ENCODE measurements at places on chromosomes 13 and 19.
A peak's percentile ranks its signal among the peaks of the same experiment; 100 is the strongest.

GRCh38 chr13:89458456-89458855 lies 1787.3 kb downstream of the SLITRK5 start:
- no peak for DNase-seq

GRCh38 chr13:99191900-99192399 lies 8.7 kb upstream of the UBAC2 start:
- no peak for DNase-seq

- DNase-seq, result peak; percentile 45
These were observed 1.4 kb downstream of the EVI5L start for GRCh38 chr19:7831452-7831851.

DNA sequence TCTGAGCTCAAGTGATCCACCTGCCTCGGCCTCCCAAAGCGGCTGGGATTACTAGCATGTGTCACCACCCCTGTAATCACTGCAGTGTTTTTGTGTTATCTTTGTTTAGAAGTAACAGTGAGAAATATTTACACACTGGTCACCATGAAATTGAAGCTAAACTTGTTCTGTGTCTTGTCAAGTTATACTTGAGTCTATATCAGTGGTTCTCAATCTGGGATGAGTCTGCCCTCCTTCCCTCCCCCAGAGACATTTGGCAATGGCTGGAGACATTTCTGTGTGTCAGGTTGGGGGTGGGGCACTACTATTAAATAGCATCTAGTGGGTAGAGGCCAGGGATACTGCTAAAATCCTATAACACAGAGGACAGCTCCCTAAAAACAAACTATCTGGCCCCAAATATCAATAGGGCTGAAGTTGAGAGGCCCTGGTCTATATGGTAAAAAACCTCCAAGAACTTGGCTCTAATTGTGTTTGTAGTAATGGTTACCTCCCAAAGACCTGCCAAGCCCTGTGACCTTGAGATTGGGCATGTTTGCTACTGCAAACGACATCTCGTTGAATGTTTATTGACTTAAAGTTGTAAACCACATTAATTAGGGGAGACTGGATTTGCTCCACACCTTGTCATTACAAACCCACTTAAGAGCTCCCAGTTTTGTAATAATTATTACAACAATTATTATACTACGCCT lies 6.9 kb downstream of the CTU1 start:
- no peak for DNase-seq

GRCh38 chr13:94169454-94170144 lies 309.9 kb downstream of the DCT start:
- DNase-seq, result no peak

Measured in left hindlimb (tissue), 1 donor.